M059J (cell line): ENCODE measurements at places on chromosomes 16 and 17.

DNA sequence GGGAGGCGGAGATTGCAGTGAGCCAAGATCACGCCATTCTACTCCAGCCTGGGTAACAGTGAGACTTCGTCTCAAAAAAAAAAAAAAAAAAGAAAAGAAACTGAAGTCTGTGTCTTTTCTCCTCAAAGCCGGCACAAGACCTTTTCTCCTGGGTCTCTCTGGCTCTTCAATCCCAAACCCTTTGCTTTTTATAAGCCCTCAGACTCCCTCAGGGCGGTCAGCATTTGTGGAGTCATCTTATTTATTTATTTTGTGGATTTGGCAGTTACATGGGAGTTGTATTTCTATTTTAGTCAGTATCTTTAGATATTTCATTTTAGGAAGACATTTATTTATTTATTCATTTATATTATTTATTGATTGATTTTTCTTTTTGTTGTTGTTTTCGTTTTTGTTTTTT lies 57.7 kb upstream of the MAP3K14 start:
- peak; percentile 73 for DNase-seq

DNA sequence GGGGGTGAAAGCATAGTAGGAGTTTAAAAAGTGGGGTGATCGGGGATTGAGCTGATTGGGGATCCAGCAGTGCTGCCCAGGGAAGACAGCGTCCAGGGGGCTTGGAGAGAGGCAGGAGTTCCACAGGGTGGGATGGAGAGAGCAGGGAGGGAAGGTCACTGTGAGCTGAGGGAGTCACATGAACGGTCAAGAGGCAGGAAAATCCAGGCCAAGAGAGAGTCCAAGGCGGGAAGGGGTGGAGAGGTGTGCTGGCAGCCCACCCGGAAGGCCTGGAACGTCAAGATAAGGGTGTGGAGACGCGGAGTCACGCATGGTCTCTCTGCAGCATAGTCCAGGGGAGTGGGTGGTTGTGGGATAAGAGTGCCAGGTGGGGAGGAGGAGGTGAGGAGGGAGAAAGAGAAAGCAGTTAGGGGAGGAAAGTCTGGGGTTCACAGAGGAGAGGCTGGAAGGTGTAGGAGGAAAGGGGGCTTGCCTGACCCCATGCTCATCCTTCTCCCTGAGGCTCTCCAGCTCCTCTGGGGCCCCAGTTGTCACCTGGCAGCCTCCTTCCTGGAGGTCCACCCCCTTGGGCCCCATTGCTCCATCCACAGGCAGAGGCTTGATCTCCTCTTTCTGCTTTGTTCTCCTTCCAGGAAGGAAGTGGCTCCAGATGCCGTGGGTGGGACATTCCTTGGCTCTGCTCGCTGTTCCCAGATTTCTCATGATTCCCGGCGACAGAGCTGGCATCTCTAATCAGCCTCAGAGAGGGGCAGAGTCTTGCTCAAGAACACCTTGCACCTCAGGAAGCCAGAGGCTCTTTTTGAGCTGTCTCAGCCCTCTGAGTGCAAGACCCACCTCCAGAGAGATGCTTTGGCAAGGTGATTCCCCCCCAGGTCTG lies 28.7 kb downstream of the CCR7 start:
- no peak for DNase-seq

GRCh38 chr17:17408236-17408794 lies 68.5 kb upstream of the MED9 start:
- DNase-seq: peak; percentile 64

DNA sequence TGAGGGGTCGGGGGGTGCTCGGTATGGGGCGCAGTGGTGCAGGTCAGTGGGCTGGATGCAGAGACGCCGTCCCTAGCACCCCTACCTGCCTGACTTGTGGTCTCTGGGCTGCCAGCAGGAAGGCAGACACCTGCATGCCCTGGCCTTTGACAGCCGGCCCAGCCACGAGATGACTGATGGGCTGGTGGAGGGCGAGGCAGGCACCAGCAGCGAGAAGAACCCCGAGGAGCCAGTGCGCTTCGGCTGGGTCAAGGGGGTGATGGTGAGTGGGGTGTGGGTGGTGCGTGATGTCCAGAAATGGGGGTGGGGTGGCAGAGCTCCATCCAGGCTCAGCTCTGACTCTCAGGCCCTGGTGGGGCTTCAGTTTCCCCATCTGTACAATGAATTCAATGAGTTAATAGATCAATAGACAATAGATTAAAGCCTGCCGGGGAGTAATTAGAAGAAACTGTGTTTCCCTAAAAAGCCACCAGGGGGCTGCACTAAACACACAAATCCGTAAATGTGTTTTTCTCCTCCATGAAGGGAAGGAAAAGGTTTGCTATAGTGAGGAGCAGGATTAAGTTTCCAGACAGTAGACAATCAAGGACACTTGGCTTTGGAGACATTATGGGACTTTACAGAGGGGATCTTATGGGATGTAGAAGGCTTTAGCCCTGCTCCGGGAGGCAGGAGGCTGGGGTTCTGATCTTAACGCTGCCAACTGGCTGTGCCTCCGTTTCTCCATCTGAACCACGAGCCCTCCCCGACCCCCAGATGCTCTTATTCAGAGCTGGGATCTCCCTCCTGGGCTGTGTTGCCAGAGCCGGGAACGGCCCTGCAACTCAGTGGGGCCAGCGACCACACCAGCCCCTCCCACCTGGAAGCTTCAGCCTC lies 2.2 kb downstream of the SLC12A3 start:
- peak; percentile 65 for DNase-seq

DNA sequence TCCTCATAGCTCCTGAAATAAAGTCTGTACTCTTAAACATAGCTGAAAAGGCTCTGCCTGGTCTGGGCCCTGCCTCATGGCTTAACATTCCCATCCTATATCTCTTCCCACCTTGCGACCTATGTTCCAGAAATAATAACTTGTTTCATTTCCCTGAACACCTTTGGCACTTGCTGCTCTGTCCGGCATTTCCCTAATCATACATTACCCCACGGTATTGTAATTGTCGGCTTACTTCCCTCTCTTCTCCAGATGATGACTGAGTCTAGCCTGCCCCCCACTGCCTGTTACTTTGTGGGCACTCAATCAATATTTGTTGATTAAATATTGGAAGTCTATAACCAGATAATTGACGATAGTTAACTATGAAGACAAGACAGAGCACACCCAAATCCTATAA lies 23.3 kb upstream of the SUPT4H1 start:
- DNase-seq: no peak

- peak; percentile 65 for DNase-seq
These were observed 70.8 kb upstream of the TNRC6C start for GRCh38 chr17:77887464-77888241.

DNA sequence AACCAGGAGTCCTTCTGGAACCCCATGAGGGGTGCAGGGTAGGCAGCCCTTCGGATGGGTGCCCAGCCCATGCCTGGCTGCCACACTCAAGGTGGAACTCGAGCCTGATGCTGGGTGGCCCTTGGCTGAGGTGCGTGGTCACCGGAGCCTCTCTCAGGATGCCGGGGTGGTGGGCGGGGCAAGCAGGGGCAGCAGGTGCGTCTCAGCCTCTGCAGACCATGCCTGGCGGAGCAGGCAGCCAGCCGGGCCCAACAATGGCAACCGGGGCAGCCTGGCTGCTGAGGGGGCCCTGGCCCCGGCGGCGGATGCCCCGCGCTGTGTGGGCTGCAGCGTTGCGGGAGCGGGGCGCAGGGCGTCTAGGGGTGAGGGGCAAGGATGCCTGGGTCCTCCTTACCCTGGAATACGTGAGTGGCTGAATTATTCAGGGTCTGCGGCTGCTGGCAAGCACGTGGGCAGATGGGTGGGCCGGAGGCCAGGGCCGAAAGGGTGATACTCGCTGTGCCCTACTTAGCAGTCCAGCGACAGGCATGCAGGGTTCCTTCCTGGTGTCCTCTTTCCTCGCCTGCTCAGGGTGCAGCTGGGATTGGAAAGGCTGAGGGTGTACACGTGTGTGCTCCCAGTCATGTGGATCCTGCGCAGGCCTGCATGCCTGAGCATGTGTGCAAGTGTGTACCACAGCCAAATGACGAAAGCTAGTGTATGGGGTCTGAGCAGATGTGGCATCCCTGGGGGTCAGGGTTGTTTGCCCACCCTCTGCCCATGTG lies 14.6 kb downstream of the MYO15A start:
- DNase-seq: no peak

DNA sequence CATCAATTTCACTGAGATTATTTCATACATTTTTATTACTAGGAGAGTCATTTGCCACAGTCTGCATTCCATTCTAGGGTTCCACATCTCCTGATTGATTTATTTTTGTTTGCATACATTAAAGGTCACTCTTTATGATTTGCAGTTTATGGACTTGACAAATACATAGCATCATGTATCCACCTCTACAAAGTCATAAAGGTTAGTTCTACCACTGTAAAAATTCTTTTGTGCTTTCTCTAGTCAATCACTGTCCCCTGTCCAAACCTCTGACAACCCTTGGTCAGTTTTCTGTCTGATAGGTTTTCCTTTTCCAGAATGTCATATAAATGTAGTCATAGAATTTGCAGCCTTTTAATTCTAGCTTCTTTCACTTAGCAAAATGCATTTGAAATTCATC lies 434.6 kb upstream of the MON1B start:
- DNase-seq: no peak

- peak; percentile 50 for DNase-seq
These were observed 2.6 kb downstream of the WNT9B start for GRCh38 chr17:46853896-46854444.

DNA sequence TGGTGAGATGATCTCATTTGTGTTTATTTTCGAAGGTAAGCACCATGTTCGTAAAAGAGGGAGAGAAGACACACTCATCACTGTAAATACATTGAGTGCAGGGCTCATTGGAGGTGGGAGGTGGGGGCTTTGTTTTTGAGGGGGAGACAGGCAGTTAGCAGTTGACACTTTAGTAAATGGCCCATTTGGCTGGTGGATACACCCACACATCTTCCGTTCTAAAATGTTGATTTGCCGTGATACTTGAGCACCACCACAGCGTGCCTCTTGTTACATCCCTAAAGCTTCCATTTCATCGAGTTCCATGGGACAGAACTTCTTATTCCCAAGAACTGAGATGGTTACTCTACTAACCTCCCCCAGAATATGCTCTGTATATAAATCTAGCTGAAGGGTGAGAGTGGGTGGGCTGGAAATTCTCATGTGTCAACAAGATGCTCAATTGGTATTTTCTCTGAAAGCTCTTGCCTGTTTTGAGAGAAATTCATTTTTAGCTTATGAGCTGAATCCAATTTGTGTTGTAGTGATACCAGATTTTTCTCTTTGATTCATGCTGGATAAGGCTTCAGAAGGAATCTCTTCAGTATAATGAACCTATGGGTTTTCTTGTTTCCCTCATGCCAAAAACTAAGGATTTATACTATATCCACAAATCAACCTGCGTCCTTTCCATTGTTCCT lies 314.3 kb downstream of the RBFOX1 start:
- no peak for DNase-seq

DNA sequence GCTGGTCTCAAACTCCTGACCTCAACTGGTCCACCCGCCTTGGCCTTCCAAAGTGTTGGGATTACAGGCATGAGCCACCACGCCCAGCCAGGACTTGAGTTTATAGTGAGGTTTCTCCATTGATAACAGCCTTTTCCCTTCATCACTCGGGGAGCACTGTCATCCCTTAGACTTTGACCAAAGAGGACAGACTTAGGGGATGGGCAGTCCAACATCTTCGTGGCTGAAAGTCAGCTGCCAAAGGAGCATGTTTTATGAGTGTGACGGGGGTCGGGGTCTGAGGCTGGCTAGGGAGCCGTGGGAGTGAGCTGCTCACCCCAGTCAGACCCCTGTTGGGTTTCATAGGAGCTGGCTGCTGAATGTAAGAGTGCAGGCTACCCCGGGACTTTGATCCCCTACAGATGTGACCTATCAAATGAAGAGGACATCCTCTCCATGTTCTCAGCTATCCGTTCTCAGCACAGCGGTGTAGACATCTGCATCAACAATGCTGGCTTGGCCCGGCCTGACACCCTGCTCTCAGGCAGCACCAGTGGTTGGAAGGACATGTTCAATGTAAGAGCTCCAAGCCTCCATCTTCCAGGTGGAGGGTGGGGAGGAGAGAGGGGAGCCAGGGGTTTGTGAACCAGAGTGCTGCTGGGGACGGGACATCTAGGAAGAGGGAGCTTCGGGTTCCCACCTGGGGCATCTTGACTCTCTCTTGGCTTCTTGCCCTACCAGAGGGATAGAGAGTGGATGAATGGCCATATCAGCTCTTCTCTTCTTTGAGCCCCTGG lies 3.1 kb downstream of the DHRS11 start:
- DNase-seq: no peak

GRCh38 chr17:66310528-66311148 lies 8.2 kb downstream of the PRKCA start:
- DNase-seq: no peak

- DNase-seq: no peak
These were observed 69.8 kb downstream of the CLEC16A start for GRCh38 chr16:11014136-11014535.

DNA sequence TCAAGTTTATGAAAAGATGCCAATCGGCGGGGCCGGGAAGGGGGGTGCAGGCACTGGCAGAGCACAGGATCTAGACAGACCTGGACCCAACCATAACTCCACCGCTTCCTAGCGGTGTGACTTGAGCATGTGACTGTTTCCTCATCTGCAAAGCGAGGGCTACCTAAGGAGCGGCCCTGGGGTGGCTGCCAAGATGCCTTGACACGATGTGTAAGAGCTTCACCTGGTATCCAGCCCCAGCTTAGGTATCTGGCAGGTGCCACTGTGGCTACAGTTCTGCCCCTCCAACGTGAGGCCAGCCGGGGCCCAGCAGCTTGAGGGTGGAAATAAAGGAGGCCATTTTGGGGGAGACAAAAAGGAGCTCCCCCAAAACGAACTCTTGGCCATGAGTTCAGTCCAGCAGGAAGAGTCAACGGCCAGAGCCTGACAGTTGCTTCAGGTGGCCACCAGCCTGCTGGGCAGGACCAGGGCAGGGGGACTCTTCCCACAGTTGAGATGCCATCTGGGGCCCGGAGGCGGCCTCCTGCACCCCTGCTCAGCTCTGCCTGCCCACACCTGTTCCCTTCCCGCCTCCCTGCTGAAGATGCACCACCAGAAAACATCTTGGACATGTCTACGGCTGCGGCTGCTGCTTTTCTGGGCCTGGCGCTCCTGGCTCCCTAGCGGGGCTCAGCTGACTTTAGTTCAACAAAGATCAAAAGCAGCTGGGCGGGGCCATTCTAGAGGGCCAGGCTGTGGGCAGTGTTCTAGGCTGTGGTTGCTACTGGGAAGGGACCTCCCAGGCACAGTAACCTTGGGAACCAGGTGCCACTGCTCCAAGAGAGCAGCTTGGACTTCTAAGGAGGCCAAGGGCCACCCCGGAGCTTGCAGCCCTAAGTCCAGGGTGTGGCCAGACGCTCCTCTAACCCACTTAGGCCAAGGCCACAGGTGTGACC lies 3.4 kb upstream of the MTSS2 start:
- DNase-seq: no peak

- DNase-seq: no peak
These were observed 156.6 kb downstream of the PHKB start for GRCh38 chr16:47617732-47618131.

- DNase-seq: no peak
These were observed at the start of gene PRR15L for GRCh38 chr17:47957591-47958490. Gene PRR15L, minus strand, starts transcription at chr17:47957883. Its CDS starts 4,649 bp downstream, at chr17:47953234.

- DNase-seq: no peak
These were observed 121.9 kb upstream of the PLCG2 start for GRCh38 chr16:81657224-81657623.

DNA sequence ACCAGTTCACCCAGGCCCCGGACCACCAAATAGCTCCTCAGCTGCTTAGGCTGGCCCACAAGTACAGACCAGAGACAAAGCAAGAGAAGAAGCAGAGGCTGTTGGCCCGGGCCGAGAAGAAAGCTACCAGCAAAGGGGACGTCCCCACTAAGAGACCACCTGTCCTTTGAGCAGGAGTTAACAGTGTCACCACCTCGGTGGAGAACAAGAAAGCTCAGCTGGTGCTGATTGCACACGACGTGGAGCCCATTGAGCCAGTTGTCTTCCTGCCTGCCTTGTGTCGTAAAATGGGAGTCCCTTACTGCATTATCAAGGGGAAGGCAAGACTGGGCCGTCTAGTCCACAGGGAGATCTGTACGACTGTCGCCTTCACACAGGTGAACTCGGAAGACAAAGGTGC lies 15.4 kb downstream of the FOXF1 start:
- DNase-seq: no peak
